ENCODE measurements at places on chromosomes 11 and 22.
A peak's percentile ranks its signal among the peaks of the same experiment; 100 is the strongest.

- no peak for DNase-seq
Observed at GRCh38 chr11:19664886-19665548, 47.6 kb upstream of the NAV2 start.

DNA sequence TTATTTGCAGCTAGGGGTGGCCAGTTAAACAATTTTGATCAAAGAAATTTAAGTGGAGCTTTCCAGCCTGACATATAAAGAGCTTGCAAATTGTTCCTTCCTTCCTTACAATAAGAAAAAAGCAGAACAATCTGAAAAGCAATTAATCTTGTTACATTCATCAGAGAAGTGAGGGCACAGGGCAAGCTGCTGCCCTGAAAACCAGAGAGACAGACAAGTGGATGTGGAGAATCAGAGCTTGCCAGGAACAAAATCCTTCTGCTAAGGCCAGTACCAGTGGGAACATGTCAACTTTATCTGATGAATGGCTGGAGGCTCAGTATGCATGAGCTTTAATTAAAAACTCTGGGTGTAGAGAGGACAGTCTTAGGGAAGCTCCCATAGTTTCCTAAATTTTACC, 8.8 kb downstream of the CCDC179 start:
- no peak for DNase-seq

DNA sequence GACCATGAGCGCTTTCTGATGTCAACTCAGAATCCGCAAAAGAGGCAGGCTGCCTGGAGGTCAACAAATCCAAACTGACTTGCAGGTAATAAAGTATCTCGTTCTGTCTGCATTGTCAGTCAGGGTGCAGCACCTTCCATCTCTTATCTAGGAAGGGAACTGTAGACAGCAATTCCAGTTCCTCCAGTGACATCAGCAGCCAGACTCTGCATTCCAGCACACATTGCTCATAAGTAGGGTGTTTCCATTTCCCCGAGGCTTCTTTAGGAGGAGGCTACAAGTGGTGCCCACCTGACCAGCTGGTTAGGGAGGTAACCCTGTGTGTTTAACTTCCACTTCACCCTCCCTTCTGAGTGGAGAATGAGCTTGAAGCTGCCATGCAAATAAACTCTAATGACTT, 53.3 kb downstream of the NTM start:
- no peak for DNase-seq

DNA sequence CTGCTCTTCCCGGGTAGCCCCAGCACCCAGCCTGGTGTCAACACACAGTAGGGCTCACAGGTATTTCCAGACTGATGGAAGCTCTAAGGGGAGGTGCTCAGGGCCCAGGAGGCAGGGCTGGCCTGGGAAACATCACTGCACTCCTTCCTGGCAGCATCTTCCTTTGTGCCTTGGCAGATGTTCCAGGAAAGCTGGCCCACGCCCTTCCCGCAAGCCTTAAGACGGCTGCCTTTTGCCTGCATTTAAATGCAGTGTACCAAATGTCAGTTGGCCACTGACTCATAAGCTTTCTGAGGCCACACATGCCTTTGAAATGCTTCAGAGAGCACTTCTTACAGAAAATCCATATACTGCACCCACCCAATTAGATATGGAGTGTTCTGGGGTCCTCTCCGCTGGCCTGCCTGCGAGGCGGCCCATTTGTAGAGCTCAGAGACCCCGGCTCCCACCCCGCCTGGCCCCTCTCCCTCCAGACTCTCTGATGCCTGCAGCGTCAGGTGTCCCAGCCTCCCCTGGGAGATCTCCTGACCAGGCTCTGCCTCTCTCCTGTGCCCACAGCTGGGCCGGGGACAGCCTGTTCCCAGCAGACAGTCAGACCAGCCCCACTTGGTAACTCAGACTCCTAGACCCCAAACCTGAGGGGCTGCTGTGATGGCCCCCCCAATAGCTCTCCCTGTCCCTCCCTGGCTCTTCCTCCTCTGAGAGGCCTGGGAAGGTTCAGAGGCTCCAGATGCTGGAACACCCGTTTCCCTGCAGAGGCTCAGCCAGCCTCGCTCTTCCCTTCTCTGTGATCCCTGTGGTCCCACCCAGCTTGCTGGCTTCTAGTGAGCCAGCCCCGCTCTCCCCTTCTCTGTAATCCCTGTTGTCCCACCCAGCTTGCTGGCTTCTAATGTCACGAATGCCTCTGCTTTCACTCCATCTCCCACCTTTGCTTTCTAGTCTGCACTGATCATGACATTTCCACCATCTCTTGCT, 47.6 kb upstream of the THY1 start:
- DNase-seq: no peak

DNA sequence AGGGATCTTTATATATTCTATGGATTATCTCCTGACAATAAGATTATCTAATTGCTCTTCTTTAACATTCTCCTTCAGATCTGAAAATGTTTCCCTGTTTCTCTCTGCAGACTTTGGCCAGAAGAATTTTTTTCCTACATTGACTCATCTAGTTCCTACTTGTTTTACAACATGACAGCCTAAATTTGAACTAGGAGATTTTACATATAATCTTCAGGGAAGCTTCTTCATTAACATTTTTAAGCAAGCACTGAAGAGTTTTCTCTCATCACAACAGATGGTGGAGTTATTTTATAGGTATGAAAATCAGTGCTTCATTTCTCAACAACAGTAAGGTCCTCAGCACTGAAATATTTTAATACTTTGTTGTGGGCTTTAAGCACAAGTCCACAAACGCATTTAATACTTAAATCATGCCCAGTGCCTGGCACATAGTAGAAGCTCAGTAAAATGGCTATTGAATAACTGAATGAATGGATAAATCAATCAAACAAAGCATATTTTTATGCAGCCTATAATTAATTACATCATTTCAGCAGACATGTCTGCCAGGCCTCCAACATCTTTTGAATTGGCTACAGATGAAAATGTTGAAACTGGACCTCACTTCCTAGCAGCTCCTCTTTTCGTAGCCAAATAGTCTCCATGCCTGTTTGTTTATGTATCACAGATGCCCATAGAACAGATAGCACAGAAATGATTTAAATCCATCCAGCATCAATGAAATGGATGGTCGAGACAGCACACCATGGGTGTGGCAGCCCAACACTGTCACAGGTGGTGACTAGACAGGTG, 117.3 kb upstream of the POU2AF2 start:
- DNase-seq: no peak

- no peak for DNase-seq
Observed at GRCh38 chr22:20514658-20515406, 7.4 kb downstream of the MED15 start.

DNA sequence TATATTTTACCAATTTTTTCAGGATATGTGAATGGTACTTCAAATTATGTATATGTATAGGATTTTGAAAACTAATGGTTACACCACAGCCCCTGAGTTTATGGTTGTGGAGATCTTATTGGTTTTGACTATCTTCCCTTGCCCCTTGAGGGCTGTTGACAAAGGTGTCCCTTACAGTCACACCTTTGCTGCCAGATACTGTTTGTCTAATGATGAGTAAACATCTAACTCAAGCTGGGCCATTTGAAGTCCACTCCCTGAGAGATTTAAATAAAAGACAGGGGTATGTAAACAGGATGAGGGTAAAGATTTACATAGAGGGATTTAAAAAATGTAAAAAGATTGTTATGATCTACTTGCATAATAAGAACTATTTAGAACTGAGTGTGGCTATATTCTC, 38.9 kb upstream of the LUZP2 start:
- DNase-seq: no peak

DNA sequence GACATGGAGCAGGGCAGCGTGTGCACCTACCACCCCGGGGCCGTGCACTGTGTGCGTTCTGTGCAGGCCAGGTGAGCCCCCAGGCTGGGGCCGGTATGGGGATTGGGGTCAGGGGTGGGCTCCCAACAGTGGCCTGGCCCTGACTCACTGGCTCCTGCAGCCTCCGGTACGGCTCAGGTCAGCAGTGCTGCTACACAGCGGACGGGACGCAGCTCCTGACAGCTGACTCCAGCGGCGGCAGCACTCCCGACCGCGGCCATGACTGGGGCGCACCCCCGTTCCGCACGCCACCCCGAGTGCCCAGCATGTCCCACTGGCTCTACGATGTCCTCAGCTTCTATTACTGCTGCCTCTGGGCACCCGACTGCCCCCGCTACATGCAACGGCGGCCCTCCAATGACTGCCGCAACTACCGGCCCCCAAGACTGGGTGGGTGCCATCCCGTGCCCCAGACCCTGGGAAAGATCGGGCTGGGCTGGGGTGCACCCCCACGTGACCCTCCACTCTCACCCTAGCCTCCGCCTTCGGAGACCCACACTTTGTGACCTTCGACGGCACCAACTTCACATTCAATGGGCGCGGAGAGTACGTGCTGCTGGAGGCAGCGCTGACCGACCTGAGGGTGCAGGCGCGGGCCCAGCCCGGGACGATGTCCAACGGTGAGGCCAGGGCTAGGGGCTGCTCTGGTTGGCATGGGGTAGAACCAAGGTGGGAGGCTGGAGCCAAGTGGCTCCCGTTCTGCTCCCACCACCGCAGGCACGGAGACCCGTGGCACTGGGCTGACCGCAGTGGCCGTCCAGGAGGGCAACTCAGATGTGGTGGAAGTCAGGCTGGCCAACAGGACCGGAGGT, 4.4 kb downstream of the SUSD2 start:
- DNase-seq: peak; percentile 68

- DNase-seq: no peak
Observed at GRCh38 chr11:76152741-76153570, 53.3 kb downstream of the WNT11 start.

DNA sequence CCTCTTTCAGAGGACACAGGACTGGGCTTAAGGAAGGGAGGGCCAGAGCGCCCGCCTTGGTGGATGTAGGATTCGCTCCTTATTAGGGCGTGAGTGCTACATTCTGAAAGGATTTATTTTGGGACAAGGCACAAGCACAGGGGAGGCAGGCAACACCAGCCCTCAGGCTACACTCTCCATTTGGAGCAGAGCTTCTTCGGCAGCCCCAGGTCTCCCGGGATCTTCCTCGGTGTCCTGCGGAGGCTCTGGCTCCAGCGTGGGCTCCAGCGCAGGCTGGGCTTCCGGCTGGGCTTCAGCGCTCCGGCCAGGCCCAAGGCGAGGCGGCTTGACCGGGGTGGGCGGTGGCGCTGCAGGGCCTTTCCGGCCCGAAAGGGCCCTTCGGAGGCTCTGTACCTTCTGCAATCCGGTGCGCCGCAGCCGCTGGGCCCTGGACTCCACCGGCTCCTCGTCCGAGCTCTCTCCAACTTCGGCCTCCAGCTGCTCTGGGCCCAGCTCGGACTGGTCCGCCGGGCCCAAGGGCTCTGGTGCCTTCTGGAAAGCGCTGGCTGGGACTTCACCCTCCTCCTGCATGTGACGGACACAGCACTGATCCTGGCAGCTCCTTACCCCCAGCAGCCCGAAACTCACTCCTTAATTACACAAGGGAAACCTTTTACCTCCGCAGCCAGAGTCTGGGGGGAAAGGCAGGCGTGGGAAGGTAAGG, 1.1 kb downstream of the CAVIN3 start:
- DNase-seq: peak; percentile 87

DNA sequence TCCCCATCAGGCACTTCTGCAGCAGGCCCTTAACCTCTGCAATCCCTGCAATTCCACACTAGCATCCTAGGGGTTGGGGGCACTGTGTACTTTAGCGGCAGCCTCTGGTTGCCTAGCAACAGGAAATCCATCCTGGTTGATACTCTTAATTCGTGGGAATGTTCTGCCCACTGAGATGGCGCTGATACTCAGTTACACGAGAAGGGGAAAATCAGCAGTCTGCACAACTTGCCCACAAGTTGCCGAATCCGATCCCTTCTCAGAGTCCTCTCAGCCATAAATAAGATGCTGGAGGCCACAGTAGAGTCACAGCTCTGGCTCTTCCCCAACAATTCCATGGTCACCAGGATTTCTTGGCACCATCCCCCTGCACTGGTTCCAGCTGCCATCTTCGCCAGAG, 57.6 kb upstream of the CRYBB3 start:
- DNase-seq: no peak

- DNase-seq: no peak
Observed at GRCh38 chr11:58561394-58562098, 14.1 kb downstream of the LPXN start.

- DNase-seq: peak; percentile 44
Observed at GRCh38 chr11:65129649-65130441, 4.5 kb downstream of the SYVN1 start.

- no peak for DNase-seq
Observed at GRCh38 chr11:34999453-34999852, 83.0 kb downstream of the PDHX start.

DNA sequence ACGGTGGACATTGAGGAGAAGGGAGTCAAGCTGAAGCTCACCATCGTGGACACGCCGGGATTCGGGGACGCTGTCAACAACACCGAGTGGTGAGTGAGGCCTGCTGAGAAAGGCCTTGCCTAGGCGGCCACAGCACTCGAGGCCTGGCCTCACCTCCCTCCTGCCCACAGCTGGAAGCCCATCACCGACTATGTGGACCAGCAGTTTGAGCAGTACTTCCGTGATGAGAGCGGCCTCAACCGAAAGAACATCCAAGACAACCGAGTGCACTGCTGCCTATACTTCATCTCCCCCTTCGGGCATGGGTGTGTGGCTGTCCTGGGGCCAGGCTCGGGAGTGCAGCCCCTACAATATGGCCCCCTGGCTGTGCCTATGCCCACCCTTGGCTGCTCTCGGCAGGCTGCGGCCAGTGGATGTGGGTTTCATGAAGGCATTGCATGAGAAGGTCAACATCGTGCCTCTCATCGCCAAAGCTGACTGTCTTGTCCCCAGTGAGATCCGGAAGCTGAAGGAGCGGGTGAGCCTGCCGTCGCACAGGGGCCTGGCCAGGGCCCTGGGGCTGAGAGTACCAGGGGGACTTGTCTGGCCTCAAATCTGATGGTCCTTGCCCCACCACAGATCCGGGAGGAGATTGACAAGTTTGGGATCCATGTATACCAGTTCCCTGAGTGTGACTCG, 3.0 kb upstream of the GP1BB start:
- DNase-seq: no peak

GRCh38 chr11:35723913-35724312, 61.3 kb downstream of the TRIM44 start:
- no peak for DNase-seq

DNA sequence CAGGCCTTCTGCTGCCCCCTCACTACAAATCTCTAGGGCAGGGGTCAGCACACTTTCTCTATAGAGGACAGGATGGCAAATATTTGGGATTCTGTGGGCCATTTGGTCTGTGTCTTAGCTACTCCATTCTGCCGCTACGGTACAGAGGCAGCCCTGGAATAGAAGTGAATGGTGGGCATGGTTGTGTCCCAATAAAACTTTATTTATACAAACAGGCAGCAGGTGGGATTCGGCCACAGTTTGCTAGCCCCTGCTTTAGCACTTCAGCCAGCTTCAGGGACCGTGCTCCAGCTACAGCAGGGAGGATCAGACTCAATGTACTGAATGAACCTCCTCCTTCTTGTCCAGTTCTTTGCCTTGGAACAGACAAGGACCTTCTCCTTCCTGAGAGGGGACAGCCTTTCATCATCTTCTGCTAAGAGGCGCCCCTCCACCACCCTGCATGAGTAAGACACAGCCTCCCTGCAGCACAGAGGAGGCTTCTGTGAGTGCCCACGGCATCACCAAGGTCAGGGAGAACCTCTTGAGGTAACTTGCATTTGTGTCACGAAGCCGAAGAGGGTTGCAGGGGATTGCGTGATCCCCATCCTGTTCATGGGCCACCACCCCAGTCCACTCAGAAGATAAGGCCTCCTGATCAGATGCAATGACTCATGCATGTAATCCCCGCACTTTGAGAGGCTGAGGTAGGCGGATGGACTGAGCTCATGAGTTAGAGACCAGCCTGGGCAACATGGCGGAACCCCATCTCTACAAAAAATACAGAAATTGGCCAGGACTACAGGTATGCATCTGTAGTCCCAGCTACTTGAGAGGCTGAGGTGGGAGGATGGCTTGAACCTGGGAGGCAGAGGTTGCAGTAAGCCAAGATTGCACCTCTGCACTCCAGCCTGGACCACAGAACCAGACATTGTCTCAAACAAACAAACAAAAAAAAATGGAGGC, 4.6 kb downstream of the C11orf24 start:
- no peak for DNase-seq
